ENCODE measurements at places on chromosomes 7 and 10.

GRCh38 chr7:55185321-55185802 lies 166.5 kb downstream of the EGFR start:
- DNase-seq: no peak

GRCh38 chr10:88082391-88082790 lies 219.0 kb downstream of the PTEN start:
- no peak for DNase-seq

DNA sequence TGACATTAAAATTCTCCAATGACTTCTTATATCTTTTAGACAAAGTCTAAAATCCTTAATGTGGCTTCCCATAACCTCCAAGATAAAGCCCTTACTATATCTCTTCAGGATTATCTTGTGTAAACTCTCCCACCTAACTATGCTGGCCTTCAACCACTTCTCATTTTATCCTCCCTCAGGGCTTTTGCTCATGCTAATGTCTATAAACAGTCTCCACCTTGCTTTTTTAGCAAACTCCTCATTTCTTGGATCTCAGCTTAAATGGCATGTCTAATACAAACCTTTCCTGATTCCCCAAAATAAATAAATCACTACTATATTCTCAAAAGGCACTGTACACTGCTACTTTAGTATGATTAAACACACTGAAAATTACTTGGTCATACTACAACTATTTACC lies 181.2 kb downstream of the LRRN3 start:
- DNase-seq: no peak

GRCh38 chr7:157502701-157503111 lies 165.9 kb downstream of the DNAJB6 start:
- DNase-seq: peak; percentile 44

DNA sequence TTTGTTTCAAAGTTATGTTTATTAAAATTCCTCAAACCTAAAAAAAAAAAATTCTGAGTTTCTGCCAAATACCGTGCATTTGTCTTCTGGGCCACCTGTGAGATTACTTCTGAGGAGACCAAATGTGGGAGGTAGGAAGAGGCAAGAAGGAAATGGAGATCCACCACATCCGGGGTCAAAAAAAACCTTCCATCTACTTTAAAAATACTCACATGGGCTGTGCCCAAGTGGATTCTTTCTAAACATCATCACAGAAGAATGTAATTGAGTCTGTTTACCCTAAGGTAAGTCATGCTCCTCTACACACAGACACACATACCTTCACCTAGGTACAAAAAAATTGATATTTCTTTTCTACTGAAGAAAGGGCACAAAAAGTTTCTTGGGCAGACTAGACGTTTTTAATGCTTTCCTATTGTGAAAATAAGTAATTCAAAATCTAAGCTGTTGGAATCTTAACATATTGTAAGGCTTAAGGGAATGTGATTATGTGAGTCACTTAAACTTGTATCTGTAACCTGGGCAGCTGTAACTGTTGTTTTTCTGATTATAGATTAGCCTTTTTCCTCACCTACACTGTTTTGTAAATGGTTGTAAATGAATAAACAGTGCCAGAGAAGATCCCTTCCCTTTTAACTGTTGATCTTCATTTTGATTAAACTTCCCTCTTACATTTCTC lies 19.1 kb upstream of the SPOCK2 start:
- DNase-seq: no peak

DNA sequence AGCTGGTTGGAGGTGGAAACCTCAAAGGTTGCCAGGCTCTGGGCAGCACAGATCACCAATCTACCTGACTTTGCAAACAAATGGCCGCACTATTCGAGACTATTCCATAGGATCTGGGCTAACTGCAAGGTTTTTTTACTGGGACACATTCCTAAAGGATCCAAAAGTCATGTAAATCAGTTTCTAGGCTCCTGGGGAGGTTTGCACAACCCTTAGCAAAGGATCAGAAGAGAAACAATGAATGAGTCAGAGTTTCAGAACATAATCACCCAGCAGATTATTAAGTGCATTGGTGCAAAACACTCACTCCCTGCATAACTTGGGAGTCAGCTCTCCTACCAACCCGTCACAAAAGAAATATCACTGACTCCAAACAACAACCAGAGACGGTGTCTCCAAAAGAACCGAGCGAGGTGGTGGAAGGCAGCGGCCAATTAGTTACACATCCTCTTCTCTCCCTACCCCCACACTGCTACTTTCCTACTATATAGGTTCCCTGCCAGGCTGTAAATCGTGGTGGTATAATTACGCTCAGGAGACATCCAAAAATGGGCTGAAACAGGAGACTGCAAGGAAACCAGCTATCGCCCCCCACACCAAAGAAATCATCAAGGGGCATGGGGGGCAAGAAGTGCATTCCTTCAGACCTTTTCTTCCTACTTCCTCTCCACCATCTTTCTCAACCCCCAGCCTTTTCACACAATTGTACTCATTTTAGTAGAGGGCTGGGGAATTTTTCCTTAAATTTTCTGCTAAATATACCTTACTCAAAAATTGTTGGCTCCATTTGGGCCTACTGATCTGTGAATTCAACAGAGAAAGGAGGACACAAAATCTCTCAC lies 3.2 kb downstream of the UBE2H start:
- DNase-seq: no peak
